ENCODE measurements at places on chromosomes 4 and X.

GRCh38 chr4:6327220-6327917, 57.7 kb downstream of the WFS1 start:
- peak; percentile 78 for DNase-seq

GRCh38 chrX:110759785-110760184, 35.8 kb downstream of the CHRDL1 start:
- DNase-seq: no peak

DNA sequence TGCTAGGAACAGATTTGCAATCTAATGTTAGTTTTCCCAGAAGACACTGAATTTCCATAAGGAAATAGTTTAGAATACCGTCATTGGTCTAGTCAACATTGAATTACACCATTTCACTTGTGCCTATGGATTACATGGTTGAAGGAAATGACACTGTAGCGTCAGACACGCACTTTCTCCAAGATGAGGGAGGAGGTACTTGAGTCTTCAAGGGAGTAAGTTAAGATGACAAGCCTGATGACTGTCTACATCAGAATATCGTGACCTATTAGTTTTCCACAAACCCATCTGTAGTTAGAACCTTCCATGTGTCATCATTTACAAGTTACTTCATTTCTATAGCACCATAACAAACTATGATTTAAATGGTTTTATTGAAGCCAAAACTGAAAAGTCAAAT, 153.7 kb downstream of the AMELX start:
- DNase-seq: no peak

- no peak for DNase-seq
These were observed 6.3 kb downstream of the MXD4 start for GRCh38 chr4:2255501-2256155.

DNA sequence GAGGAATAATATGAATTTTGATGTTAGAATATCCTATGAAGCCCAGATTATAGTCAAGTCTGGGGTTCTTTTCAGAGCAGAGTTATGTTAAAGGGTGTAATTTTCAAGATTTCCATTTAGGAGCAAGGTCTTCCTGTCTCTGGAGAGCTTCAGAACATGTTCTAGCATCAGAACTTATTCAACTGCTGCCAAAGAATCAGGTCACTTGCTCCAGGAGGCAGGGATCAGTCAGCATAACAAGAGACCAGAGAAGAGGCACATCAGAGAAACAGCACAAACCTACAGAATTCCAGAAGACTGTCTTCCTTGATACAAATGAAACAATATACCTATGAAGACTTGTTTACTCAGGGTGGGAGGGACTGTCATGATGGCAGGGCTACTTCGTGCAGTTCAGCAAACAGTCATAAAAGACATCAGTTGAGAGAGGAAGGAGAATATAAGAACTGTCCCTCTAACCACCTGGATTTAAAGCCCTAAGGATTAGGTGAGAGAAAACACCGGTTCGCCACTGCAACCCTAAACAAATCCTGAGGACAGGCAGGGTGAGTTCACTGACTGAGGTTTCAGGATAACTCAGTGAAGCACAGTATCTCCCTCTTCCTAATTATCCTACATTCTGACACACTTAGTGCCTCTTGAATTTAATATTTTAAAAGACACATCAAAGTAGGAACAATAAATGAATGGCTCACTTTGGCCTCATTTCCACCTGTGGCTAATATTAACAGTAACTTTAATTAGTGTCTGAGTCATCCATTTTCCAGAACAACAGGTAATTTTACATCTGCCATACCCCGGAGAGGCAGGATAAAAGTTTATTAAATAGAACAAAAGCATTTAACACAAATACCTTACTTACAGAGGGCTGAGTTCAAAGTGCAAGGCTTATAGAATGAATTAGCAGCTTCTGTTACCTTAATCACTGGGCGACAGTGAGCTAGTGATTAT, 93.0 kb downstream of the HDAC8 start:
- DNase-seq: no peak

- no peak for DNase-seq
These were observed 185.0 kb upstream of the GPRIN3 start for GRCh38 chr4:89492581-89493071.

DNA sequence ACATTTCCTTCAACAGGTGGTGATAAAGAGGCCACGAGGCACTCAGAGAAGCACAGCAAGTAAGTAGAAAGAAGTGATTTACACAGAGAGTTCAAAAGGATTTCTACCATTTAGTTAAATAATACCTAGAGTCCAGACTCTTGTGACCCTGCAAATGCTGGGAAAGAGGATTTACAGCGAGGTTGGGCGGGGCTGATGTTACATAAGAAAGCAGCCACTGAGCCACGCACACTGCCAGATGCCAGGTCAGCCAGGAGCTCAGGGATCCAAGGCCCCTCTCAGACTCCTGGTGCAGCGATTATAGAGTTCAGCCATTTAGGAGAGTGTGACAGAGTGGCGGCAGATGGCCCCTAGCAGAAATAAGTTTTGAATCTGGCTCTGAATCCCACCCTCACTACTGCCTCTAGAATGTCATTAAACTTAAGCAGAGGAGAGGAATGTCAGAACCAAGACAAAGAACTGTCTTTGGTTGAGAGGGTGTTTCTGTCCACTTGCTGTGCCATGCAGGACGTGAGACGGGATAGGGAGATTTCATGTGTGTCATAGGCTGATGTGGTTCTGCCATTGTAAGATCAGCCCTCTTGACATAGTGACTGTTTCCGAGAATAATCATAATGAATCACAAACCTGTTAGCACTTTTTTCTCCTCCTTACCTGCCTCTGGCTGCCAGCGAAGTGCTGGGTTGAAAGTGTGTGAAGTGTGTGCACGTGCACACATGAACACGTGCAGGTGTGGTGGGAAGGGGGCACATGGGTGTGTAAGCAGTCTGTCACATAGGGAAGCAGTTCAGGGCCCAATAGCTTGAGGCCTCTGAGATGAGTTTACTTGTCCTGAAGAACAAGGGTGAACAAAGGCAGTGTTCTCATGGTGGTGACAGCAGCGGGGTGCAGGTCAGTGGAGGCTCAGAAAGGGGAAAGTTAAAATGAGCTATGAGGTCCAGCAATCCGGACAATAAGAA, 50.1 kb downstream of the MFAP3L start:
- no peak for DNase-seq

- no peak for DNase-seq
These were observed 17.7 kb downstream of the IL21 start for GRCh38 chr4:122603156-122603574.

GRCh38 chr4:152264106-152264505, 271.8 kb downstream of the FBXW7 start:
- no peak for DNase-seq

- no peak for DNase-seq
These were observed 78.6 kb upstream of the PNPLA4 start for GRCh38 chrX:8005678-8006347.

GRCh38 chrX:78658845-78659744, at the start of gene RTL3:
Gene RTL3 (minus strand): TSS chrX:78659328. CDS start chrX:78658420, 908 bp downstream.
- no peak for DNase-seq

DNA sequence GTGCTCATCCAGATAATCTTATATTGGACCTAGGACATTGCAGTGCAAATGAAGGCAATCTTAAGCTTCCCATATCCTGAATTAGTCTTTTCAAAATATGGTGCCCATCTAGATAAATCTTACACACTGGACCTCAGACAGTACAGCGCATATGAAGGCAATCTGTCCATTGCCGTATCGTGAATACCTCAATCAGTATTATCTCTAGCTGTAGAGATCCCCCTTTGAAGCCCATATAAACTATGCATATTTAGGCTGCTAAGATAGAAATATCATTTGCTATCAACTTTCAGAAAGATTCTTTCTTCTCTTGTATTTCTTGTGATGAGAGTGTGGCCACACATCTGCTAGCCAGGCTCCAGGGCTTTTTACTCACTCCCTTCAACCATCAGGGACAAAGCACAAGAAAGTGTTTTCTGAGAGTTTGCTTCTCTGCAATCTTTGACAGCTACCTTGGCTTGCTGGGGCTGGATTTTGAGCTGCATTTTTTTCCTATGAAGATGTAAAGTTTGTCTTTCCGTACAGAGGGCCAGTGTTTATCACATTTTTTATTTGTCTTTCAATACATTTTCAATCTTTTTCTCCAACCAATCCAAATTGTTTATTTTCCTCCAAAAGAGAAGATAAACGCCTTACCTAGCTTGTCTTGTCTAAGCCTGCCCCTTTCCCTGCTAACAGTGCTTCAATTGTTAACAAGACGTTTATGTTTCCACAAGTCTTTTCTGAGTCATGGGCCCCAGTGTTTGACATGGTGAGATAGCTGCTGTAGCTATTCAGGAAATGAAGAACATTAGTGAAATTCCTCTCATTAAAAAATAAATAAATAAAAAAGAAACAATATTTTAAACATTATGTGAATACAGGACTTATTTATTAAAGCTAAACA, 57.6 kb upstream of the FAT1 start:
- DNase-seq: no peak

DNA sequence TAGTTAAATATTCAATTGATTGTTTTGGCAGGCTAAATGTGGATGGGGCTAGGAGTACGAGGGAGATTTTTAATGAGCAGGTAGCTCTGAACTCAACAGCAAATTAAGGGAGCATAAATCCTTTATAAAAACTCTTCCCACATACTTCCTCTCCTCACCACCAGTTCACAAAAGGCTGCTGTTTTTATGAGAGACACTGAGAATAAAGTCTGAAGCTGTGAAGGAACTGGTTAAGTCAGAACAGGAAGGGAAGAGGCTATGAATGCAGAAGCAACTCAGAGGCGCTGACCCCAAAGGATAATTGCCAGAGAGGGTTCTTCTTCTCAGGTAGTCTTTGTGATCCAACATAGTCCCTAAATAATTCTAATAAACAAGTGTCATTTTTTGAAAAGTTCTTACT, 406.1 kb downstream of the GPM6A start:
- DNase-seq: no peak

DNA sequence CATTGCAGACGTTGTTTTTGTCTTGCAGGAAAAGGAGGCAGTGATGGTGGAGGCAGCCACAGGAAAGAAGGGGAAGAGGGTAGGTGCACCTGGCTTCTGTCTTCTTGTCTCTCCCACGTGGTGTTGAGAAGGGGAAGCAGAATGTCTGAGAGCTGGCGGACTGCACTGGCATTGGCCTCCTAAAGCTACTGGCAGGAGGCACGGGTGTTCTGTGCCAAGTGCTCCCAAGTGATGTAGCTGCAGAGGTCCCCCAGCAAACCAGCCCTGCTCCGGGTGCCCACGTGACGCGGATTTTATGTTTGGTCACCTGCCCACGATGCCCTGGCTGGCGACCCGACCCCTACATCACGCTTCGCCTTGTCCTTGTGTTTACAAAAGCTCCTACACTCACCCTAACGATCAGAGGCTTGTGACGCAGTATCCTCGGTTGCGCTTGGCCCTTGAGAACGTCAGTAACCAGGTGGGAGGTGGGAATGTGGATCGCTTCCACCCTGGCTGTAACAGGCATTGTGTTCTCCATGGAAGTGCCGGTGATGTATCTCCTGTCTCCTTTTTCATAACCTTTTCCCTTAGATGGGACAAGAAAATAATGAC, 28.5 kb upstream of the XG start:
- DNase-seq: no peak

GRCh38 chr4:94410678-94411206, 41.0 kb upstream of the PDLIM5 start:
- no peak for DNase-seq

DNA sequence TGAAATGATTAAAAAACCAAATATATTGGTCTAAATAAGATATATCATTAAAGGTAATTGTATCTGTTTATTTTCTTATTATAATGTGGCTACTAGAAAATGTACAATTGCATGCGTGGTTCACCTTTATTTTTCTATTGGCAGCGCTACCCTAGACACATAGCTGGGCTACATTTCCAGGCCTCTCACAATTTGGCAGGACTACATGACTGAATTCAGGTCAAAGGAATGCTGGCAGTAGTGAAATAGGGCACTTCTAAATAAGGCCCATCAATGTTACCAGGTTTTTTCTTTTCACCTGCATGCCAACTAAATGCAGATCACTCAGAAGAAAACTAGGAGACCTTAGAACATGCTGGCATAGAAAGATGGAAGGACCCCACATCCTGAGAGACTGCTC, 1072.9 kb upstream of the SLIT2 start:
- no peak for DNase-seq

DNA sequence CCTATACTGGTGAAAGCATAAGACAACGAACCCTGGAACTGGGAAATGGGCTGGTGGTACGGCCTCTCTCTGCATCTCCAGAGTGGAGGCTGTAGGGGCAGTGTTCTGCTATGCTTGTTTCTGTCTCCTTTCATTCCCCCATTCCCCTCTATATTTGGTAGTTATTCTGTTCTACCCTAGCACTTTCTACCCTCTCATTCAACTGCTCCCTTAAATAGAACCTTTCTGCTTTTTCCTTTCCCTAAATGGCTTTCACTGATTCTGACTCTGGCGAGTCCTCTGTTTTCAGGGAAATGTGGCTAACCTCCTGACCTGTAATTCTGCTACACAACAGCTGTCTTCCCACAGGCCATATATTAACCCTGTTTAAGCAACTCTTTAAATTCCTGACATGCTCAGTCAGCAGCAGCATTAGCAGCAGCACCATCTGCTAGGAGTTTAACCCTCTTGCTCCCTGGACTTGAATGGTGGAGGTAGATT, 94.2 kb downstream of the CXCL13 start:
- no peak for DNase-seq

All from activated gamma-delta T cell treated with Interleukin-2 at 50 U/mL for 16 hours (primary cell).